ENCODE measurements at places on chromosomes 4 and X.

- DNase-seq = no peak
These were observed 13.1 kb downstream of the GPR82 start for GRCh38 chrX:41737065-41737464.

- DNase-seq = no peak
These were observed 77.5 kb downstream of the DHRSX start for GRCh38 chrX:2423282-2423681.

DNA sequence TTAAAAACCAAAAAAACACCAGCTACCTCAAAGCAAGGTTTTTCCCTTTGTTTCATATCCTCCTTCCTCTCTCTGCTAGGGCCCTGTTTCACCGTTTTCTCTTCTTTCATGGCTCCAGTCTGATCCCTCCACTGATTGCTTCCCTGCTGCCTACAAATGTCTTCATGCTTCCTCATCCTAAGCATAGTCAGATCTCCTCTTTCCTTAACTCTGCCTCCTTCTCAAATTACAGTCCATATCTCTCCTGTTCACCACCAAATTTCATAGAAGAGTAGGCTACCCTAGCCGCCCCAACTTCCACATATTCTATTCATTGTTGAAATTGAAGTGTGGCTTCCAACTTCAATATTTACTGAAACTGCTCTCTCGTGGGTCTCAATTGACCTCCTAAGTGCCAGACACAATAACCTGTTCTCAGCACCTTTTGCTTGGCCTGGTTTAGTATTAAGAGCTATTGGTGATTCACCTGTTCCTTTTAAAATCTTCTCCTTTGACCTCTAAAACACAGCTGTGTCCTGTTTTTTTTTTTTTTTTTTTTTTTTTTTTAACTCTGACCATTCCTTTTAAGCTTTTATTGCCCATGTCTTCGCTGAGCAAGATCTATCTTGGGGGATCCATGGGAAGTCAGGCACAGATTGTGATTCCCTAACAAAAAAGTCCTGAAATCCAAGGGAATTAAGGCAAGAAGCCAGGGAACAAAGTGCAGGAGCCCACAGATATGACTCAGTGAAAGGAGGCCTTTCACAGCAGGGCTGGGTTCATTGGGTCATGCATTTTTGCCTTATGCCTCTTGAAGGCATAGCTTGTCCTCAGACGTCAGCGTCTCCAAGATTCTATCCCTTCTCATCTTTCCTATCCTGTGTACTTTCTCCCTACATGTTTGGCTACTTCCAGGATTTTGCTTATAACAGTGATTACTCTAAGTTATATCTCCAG lies 85.4 kb downstream of the RPS3A start:
- no peak for DNase-seq

DNA sequence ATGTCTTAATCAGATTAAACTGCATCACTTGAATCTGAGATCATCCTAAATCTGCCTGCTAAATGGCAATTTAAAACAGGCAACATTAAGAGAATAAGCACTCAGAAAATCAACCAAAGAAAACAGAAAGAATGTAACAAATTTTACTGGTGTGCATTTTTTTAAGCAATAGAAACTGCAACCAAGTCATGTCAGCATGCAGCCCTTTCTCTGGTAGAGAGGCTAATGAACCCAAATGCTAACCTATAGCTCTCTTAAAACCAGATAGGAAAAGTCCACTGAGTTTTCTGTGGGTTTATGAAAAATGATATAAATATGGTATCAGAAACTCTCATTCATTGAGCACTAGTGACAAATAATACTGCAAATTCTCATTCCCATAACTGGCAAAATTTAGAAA lies 35.6 kb downstream of the COL25A1 start:
- DNase-seq = no peak

- no peak for DNase-seq
These were observed 127.5 kb upstream of the AFF2 start for GRCh38 chrX:148372925-148373324.

DNA sequence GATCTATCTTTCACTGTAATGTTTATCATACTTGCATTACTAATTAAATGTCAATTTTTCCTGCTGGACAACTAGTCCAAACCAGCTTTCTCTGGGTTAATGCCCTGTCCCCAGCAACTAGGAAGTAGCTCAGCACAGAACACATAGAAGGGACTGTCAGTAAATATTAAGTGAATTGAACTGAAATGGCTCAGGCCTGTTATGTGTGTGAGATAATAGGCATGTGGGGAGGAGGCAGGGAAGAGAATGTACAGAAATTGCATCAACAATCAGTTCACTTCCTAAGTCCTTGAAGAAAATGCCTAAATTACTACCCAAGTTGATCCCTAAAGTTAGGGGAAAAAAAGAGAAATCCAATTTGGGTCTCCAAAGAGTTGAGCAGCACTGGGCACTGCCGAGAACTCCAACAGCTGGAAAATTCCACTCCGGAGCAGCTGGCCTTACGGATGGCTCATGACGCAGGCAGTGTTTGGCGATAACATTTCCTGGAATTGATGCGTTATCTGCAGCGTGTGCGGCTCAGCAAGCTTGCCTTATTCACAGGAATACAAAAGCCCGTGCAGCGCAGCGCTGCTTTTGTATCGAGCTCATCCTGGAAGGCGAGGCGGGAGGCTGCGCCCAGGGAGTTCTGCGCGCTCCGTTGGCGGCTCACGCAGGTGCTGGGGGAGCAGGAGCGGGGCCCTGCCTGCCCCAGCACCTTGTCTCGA lies 297.3 kb upstream of the LCORL start:
- DNase-seq = no peak

DNA sequence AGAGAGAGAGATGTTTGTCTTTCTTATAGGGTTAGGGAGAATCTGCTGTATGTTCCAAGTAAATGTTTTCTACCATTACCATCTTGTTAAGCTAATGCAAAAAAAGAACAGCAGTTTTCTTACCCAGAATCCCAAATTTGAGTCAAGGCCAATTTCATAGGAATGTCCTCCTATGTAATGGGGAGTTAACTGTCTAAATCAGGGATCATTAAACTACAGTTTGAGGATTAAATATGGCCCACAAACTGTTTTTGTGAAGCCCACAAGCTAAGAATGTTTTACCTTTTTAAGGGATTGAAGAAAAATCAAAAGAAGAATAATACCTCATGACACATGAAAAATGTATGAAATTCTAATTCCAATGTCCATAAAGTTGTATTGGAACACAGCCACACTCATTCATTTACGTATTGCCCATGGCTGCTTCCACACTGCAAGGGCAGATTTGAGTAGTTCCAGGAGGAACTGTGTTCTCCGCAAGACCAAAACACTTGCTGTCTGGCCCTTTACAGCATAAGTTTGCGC lies 113.2 kb upstream of the SPRY1 start:
- no peak for DNase-seq

GRCh38 chr4:80839281-80839680 lies 191.2 kb upstream of the BMP3 start:
- no peak for DNase-seq

DNA sequence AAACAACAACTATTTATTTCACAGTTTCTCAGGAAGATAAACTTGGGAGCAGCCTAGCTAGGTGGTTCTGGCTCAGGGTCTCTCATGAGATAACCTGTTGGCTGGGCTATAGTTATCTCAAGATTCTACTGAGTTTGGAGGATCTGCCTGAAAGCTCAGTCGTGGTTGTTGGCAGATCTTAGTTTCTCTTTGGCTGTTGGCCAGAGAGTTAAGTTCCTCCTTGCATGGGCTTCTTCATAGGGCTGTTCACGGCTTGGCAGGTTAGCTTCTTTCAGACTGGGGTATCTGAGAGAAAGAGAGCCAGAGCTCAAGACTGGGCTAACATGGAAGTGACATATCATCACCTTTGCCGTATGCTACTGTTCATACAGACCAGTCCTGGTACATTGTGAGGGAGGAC lies 28.7 kb downstream of the SEC24B start:
- DNase-seq = no peak

GRCh38 chr4:187172340-187172761 lies 448.7 kb upstream of the FAT1 start:
- no peak for DNase-seq

GRCh38 chr4:75598390-75598789 lies 31.9 kb downstream of the CDKL2 start:
- DNase-seq = no peak

GRCh38 chrX:3962511-3963311 lies 249.3 kb upstream of the PRKX start:
- DNase-seq = no peak

DNA sequence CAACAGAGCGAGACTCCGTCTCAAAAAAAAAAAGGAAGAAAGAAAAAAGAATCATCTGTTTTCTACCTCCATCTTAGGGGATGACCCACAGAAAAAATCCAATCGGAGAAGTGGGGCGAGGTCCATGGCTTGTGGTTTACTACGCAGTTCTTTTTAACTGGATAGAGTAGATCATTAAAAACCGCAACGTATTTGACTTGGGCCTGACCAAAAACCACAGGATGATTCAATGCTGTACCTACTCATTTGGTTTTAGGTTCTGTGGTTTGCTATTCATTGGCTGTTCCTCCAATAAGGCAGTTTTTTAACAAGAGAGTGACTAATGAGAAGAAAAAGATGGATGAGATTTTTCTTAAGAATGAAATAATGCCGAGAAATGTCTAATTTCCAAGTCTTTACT lies 83.7 kb downstream of the FREM3 start:
- no peak for DNase-seq

DNA sequence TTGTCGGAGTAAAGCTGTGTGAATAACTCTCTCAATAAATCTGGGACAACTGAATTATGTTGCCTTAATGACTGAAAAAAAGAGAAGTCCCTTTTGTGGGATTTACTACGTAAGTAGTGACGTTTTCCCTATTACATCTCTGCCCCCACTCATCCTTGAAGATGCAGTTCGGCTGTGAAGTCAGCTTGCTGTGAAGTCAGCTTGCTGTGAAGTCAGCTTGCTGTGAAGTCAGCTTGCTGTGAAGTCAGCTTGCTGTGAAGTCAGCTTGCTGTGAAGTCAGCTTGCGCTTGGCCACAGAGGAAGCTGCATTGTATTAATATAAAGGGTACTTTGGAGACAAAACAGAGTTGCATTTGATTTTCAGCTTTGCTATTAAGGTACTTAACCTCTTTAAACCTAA lies 8.0 kb upstream of the VAMP7 start:
- DNase-seq = no peak

DNA sequence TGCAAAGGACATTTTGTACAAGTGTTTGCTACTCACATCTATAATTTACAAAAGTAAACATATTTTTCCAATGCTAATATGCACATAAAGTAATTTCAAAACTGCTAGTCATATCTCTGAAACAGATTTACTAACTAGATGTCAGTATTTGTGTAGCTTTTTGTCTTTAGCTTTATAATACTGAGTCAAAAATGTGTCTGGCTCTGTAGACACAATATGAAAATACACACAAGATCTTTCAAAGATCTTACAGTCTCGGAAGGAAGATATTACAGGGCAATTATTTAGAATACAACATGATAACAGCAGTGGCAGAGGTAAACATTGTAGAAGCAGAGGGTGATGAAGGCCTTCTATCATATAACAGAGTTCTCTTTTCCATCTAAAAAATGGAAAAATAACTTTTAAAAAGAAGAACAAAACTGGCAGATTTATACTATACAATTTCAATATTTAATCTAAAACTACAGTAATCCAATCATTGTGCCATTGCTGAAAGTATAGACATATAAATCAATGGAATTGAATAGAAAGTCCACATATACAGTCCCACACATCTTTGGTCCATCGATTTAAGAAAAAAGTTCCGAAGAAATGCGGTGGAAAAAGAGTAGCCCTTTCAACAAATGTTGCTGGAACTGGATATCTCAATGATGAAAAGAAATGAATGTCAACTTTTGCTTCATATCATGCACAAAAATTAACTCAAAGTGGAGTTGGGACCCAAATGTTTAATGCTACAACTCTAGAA lies 29.4 kb downstream of the ARAP2 start:
- DNase-seq = no peak

GRCh38 chr4:647481-647880 lies 22.1 kb downstream of the PDE6B start:
- no peak for DNase-seq

DNA sequence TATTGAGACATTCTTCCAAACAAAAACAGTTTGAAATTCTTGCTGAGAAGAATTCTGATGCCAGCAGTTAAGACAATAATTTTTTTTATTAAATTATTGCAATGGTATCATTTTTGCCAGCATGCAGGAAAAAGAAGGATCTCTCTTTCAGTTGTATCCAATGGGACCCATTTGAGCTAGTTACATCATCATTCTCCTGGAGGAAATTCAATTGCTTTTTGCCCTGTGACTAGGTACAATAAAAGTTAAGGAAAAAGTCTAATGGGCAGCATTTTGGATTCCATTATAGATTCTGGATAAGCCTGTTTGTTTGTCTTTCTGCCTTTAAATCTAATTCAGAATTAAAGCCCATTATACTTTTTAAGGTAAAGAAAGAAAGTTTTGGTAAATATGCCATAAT lies 10.5 kb upstream of the FRYL start:
- no peak for DNase-seq

- no peak for DNase-seq
These were observed 380.6 kb upstream of the SPOCK3 start for GRCh38 chr4:167614866-167615265.

DNA sequence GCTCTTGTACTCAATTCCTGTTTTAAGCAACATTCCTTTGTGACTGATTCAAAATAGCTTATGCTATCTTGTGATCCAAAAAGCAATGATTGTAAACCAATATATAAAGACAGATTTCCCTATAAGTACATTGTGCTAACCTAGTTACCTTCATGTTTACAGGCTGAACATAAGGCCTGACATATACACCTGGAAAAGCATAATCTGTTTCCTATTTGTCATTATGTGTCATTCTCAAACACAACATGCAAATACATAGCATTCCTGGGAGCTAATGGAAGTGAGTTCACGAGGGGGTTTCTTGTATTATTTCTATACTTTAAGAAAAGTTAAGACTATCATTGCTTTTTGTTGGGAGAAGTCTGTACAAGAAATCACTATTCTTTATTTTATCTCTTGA lies 638.1 kb upstream of the AGA start:
- DNase-seq = no peak

- DNase-seq = no peak
These were observed 56.4 kb downstream of the IRF2 start for GRCh38 chr4:184417802-184418511.

GRCh38 chr4:77433418-77433733 lies 172.2 kb upstream of the CXCL13 start:
- DNase-seq = no peak

- DNase-seq = no peak
These were observed 43.6 kb upstream of the KIT start for GRCh38 chr4:54614149-54614548.

- DNase-seq = no peak
These were observed 648 bp upstream of the MSMO1 start for GRCh38 chr4:165326831-165327210.

- no peak for DNase-seq
These were observed 1088.8 kb downstream of the ADGRL3 start for GRCh38 chr4:62288808-62289541.

- no peak for DNase-seq
These were observed 754.6 kb upstream of the AGA start for GRCh38 chr4:178196751-178197374.

DNA sequence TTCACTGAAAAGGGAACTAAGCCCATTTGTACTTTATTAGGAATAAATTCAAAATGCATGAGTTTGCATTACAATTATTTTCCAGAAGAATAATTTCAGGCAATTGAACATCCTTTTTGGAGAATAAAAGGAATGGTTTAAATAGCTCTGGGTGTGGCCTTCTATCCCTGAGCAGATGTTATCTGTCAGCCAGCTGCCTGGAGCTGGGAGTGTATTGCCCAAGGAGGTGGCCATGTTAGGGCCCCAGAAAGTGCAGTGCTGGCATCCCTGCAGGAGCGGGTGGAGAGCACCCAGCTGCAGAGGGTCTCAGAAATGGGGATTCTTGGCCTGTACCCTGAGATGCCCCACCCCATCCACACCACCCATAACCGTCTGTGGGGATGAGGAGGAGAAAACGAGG lies 21.6 kb upstream of the VEGFD start:
- no peak for DNase-seq

- no peak for DNase-seq
These were observed 7.2 kb downstream of the SSR4 start for GRCh38 chrX:153801669-153802068.

Measured in stimulated activated CD4-positive, alpha-beta T cell treated with anti-CD3 and anti-CD28 coated beads, Interleukin-1b, Interleukin-23, amount 100 ng/mL, for 1 hour (primary cell).